ENCODE measurements at places on chromosomes 4 and X. TPM values are rescaled to one million over a fixed set of nuclear protein-coding genes. Genes with fewer than 3 reads are reported as not detected.

Gene OTC
- not detected for polyA plus RNA-seq

Gene MGARP
- 42.6 TPM for polyA plus RNA-seq

Gene SPATA4
- polyA plus RNA-seq = 0.11 TPM

Gene GUF1
- polyA plus RNA-seq = 14.7 TPM

Gene ERVMER34-1
- polyA plus RNA-seq = 0.26 TPM

Gene NR3C2
- polyA plus RNA-seq = 0.10 TPM

Gene MOSPD2
- 26.4 TPM for polyA plus RNA-seq

All from AG04450 (cell line).